ENCODE measurements at places on chromosomes 6 and 20.

- DNase-seq: no peak
Observed at GRCh38 chr6:90715093-90715655, 128.3 kb upstream of the MAP3K7 start.

DNA sequence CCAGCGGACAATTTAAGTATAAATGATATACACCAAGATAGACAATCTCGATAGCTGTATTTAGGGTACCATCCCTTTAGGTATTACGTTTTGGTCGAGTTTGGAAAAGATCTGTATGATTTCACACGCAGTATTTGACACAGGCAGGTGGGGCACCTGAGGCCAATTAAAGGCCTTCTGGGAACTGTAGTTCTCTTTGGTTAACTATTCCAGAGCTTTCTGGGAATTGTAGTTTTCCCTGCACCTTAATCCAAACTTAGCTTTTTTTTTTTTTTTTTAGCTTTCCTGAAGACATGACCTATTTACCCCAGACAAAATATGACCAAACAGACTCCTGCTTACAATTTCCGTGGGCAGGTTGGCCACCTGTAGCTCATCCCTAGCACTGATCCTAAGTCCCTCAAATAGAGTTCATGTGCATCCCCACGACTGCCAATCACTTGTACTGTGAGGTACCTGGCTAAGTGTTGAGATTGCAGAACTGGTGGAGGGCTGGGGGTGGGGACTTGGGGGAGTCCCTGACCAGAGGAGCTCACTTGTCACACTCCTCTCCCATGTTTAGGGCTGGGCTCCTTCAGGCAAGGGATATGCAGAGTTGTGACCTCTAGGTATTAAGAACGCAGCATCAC is 999 bp upstream of the EHMT2 start:
- no peak for DNase-seq

GRCh38 chr6:159700970-159701369 is 7.9 kb upstream of the SOD2 start:
- DNase-seq: no peak

GRCh38 chr6:9511157-9511556 is 903.7 kb downstream of the TFAP2A start:
- DNase-seq: no peak

- DNase-seq: no peak
Observed at GRCh38 chr6:156793200-156793599, 16.0 kb downstream of the ARID1B start.

DNA sequence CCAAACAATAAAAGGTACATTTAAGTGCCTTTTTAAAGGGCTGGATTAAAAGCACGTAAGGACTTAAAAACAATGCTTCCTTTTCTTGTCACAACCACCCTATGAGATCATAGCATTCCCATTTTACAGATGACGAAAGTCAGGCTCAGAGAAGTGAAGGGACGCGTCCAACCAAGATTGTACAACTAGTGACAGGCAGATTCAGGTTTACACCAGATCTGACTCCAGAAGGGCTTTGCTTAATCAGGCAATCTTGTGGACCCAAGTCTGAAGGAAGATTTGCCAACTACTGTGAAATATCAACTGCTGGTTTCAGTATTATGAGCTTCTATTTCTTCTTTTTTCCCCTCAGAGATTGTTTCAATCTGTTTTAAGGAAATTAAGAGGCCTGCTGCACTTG is 877 bp downstream of the ENPP4 start:
- DNase-seq: no peak

Measured in fibroblast of the conjunctiva (primary cell).